CD4-positive, alpha-beta T cell treated with Interleukin-21 for 1 hour (primary cell): ENCODE measurements at places on chromosomes 16 and 17.
A peak's percentile ranks its signal among the peaks of the same experiment; 100 is the strongest.

- no peak for DNase-seq
Observed at GRCh38 chr16:10663146-10663545, 31.6 kb downstream of the TEKT5 start.

DNA sequence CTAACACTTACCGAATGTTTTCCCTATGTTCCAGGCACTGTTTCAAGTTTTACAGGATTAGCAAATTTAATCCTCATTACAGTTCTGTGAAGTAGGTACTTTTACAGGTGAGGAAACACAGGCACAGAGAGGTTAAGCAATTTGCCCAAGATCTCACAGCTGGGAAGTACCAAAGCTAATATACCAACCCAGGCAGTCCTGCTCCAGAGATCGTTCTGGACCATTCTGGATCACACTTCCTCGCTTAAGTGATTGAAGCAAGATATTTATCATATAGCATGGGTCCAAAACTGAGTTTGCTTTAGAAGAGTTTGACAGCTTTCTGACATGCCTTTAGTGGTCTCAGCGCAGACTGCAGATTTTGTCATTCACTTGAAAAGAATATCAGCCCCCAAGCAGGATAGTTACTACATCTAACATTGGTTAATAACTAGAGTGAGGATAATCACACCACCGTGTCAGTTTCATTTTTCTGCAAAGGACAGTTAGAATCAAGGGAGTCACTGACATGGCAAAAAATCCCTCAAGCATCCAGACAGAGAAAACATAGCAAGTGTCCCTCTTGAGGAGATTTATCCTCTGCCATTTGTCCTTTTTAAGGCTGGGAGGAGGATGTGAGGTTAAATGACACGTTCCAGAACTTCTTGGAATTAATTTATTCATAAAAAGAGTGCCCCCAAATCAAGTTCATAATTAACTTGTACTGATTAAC is 5.1 kb downstream of the HS3ST3B1 start:
- DNase-seq, result no peak

DNA sequence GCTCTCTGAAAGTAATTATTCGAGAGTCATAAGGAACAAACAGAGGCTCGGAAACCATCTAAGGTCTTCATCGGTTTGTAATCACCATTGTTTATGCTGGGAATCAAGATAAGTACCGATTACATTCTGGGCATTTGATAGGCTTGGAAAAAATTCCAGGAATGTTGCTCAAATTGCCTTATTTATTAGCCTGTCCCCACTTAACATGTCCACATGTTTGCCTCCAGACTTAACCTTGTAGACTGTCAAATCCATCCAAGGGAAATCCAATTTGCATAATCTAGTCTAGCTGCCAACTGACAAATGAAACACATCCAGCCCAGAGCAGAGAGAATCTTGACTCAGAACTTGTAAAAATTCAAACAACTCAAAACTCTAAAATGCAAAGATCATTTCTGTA is 51.3 kb upstream of the TMC5 start:
- no peak for DNase-seq

GRCh38 chr17:47717261-47717697 is 15.8 kb upstream of the TBX21 start:
- peak; percentile 42 for DNase-seq

- no peak for DNase-seq
Observed at GRCh38 chr16:53876811-53877210, 172.9 kb downstream of the FTO start.

GRCh38 chr16:28051486-28051885 is 12.0 kb downstream of the GSG1L start:
- DNase-seq, result no peak

- DNase-seq, result no peak
Observed at GRCh38 chr17:51006601-51007000, 114.1 kb downstream of the SPAG9 start.

- DNase-seq, result no peak
Observed at GRCh38 chr16:25007284-25007984, 7.7 kb downstream of the ARHGAP17 start.

DNA sequence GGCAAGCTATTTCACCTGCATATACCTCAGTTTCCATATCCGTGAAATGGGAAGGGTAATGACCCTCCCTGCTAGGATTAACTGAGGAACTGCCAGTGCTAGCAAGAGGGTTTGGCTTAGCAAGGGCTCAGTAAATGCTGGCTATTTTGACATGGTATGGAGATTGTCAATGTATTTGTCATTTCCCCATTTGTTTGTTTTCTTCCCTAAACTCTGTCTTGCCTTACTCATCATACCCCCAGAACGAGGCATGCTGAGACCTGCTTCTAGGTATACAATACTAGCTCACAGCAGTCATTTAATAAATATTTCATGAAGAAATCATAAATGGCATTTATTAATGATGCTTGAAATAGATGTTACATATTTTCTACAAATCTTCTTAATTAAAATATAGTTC is 124.0 kb downstream of the DYNLRB2 start:
- DNase-seq, result no peak
